ENCODE measurements at places on chromosomes 7 and 10.

GRCh38 chr10:89207181-89207800 lies at the start of gene CH25H:
Gene CH25H (minus strand): TSS chr10:89207317. CDS start chr10:89207292, 25 bp downstream.
- peak within 1 kb of the TSS; percentile 43 for H3K27ac ChIP-seq
- peak; percentile 40 for DNase-seq
- peaks cover 13% of the 10 kb centered on the region for H3K4me1 ChIP-seq
- H3K27me3 ChIP-seq = peaks cover 67% of the 10 kb centered on the region
- no peaks in the 10 kb centered on the region for H3K36me3 ChIP-seq
- H3K4me3 ChIP-seq = peak within 1 kb of the TSS; percentile 49

DNA sequence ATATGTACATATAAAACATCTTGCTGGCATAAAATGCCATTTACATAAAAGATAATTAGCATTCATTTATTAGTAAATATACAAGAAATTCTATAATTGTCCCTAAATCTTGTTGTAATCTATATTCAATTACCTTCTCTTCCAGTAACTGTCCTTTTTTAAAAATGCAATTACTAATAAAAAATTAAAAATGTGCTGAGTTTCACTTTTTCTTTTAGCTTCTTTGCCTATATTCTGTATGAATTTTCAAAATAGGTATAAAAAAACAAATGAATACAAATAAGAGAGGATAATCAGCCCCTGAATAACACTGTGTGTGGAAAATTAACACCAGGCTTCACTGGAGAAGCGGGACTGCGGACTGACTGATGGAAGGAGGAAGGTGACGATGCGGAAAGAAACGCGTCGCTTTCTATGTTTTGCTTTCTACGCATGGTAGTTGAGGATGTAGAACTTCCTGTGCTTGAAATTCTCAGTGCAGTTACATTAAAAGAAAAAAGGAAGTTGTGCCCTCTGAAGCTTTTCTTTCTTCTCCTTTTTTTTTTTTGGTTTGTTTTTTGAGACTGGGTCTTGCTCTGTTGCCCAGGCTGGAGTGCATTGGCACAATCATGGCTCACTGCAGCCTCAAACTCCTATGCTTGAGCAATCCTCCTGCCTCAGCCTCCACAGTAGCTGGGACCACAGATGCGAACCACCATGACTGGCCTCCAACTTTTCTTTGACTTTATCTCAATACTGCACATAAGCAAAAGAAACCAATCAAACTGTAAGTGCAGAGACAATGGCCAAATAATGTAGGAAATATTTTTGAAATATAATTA lies 7.4 kb upstream of the ZMYND11 start:
- H3K36me3 ChIP-seq = no peaks in the 10 kb centered on the region
- H3K4me3 ChIP-seq = no peak overlapping the region
- H3K27me3 ChIP-seq = no peaks in the 10 kb centered on the region
- DNase-seq = no peak
- no peak overlapping the region for H3K27ac ChIP-seq
- H3K4me1 ChIP-seq = no peaks in the 10 kb centered on the region

GRCh38 chr10:103910442-103911012 lies 7.5 kb downstream of the STN1 start:
- DNase-seq = no peak
- no peaks in the 10 kb centered on the region for H3K27me3 ChIP-seq
- peaks cover 3% of the 10 kb centered on the region for H3K4me1 ChIP-seq
- H3K27ac ChIP-seq = no peak overlapping the region
- no peak overlapping the region for H3K4me3 ChIP-seq

GRCh38 chr10:130550952-130551674 lies 414.9 kb downstream of the GLRX3 start:
- H3K4me3 ChIP-seq = no peak overlapping the region
- H3K36me3 ChIP-seq = no peaks in the 10 kb centered on the region
- no peaks in the 10 kb centered on the region for H3K27me3 ChIP-seq
- DNase-seq = no peak
- H3K4me1 ChIP-seq = no peaks in the 10 kb centered on the region

DNA sequence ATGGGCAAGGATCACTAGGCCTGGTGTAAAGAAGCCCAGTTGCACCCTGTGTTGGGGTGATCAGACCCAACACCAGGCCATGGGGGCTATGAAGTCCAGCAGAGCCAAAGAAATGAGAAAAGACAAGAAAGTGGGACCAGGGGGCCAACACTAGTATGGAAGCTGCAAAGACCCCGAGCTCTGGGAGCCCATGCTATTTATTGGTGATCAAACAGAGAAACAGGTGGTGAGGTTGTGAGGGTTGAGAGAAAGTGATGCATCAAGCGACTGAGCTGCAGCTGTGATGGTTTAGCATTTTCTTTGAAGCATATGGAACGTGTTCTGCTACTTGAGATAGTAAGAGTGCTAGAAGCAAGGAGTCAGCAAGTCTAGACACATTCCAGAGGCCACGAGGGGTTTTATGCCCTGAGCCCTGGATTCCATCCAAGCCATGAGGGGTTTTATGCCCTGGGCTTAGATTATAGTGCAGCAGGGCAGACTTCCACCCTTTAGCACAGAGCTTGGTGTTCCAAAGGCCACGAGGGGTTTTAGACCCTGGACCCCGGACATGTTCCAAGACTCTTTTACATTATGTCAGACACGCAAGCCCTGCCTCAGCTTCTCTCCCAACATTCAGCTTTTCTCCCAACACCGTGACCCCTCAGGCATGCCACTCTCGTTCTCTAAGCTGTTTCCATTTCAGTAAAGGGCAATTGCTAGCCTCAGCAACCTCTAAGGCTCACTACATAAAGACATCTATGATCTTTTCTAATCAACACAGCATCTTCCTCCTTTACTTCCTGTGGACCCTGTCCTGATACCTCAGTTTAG lies 43.1 kb upstream of the GPAM start:
- no peak for DNase-seq
- no peaks in the 10 kb centered on the region for H3K36me3 ChIP-seq
- no peak overlapping the region for H3K27ac ChIP-seq
- H3K4me3 ChIP-seq = no peak overlapping the region
- H3K4me1 ChIP-seq = peaks cover 4% of the 10 kb centered on the region
- no peaks in the 10 kb centered on the region for H3K27me3 ChIP-seq

GRCh38 chr7:148664324-148664723 lies 34.4 kb upstream of the CUL1 start:
- H3K27me3 ChIP-seq = peaks cover 2% of the 10 kb centered on the region
- H3K36me3 ChIP-seq = no peaks in the 10 kb centered on the region
- no peak overlapping the region for H3K4me3 ChIP-seq
- H3K4me1 ChIP-seq = no peaks in the 10 kb centered on the region

DNA sequence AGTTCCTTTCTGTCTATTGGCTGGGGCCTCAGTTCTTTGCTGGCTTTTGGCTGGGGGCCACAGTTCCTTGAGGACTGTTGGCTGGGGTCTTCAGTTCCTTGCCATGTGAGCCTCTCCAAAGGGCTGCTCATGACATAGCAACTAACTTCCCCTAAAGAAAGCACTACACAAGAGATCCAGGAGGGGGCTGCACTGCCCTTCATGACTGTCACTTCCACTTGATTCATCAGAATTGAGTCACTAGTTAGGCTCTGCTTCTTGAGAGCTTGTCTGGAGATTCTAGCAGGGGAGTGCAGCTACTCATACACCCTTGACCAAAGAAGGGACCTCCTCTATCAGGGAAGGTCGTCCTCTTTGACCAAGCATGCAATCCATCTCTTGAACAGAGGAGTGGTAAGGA lies 38.0 kb upstream of the MKX start:
- no peak overlapping the region for H3K27ac ChIP-seq
- H3K36me3 ChIP-seq = no peaks in the 10 kb centered on the region
- H3K27me3 ChIP-seq = no peaks in the 10 kb centered on the region
- no peak for DNase-seq
- H3K4me3 ChIP-seq = no peak overlapping the region
- no peaks in the 10 kb centered on the region for H3K4me1 ChIP-seq

DNA sequence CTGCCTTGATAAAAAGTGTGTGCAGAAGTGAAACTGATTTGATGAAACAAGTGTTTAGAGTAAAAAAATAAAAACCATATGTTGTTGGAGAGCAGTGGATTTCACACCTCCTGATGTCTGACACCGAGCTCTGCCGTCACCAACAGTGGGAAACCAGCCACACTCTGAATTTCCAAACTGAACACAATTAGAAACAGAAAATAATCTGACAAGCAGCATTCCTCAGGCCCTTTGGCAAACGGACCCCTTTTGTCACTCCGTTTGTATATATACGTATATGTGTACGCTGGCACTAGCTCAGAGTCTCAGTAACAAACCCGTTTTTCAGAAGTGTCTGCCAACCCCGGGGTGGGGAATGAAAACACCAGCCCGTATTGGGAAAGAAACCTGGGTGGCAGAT lies 32.4 kb downstream of the TACC2 start:
- H3K4me3 ChIP-seq = no peak overlapping the region
- peaks cover 15% of the 10 kb centered on the region for H3K4me1 ChIP-seq
- peak overlapping the region; percentile 26 for H3K27ac ChIP-seq
- H3K27me3 ChIP-seq = no peaks in the 10 kb centered on the region
- DNase-seq = peak; percentile 26

GRCh38 chr10:102779680-102780526 lies 36.2 kb downstream of the WBP1L start:
- peaks cover 4% of the 10 kb centered on the region for H3K36me3 ChIP-seq
- H3K4me1 ChIP-seq = peaks cover 45% of the 10 kb centered on the region
- no peak overlapping the region for H3K4me3 ChIP-seq
- no peaks in the 10 kb centered on the region for H3K27me3 ChIP-seq

GRCh38 chr7:193481-194251 lies 1.3 kb downstream of the FAM20C start:
- peaks cover 51% of the 10 kb centered on the region for H3K4me1 ChIP-seq
- no peaks in the 10 kb centered on the region for H3K27me3 ChIP-seq
- peak overlapping the region; percentile 99 for H3K4me3 ChIP-seq
- DNase-seq = peak; percentile 44
- H3K27ac ChIP-seq = peak overlapping the region; percentile 83

DNA sequence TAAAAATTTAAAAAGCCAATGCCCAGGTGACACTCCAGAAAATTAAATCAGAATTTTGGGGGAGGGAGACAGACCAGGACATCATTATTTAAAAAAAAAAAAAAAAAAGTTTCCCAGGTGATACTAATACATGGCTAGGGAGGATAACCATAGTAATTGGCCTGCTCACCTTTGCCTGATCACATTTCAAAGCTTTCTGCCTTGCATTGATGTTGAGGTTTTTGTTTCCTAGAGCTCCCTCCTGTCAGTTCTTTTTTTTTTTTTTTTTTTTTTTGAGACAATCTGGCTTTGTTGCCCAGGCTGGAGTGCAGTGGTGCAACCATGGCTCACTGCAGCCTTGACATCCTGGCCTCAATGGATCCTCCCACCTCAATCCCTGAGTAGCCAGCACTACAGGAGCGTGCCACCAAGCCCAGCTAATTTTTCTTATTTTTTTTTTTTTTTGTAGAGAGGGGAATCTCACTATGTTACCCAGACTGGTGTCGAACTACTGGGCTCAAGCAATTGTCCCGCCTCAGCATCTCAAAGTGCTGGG lies 38.1 kb downstream of the CPED1 start:
- no peak for DNase-seq
- H3K27me3 ChIP-seq = no peaks in the 10 kb centered on the region
- H3K4me3 ChIP-seq = no peak overlapping the region
- no peaks in the 10 kb centered on the region for H3K36me3 ChIP-seq
- peaks cover 5% of the 10 kb centered on the region for H3K4me1 ChIP-seq

DNA sequence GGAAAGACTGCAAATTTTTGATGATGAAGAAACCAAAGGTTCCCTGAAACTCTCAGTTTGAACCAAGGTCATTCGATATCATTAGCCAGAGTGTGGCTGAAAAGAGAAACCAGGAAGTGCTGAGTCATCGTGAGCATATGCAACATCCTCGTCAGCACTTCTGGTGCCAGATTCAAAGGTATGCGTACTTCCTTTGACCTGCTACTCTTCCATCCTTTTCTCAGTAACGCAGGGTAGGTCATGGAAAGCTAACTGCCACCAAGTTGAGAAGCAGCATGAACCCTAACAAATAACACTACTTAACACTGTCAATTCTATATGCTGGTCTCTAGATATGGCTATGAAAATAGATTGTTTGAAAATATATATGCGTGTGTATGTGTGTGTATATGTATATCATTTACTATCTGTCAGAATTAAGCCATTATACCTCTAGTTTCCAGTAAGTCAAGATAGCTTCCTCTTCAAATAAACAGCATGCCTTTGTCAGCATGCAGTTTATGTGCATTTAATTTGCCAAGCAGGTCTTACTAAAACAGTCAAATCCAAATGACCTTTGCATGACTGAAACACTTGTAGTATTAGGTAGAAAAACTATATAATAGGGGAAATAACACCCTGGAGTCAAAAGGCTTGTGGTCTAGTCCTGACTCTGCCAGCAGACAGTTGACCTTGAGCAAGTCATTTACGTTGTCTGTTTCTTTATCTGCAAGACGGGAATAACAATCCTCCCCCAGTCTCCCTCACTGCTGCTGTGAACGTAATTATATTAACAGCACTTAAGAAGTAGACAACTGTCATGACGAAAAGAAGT lies 26.4 kb downstream of the CDK6 start:
- H3K27ac ChIP-seq = peak overlapping the region; percentile 94
- H3K4me1 ChIP-seq = peaks cover 10% of the 10 kb centered on the region
- H3K4me3 ChIP-seq = no peak overlapping the region
- H3K27me3 ChIP-seq = no peaks in the 10 kb centered on the region

- no peaks in the 10 kb centered on the region for H3K4me1 ChIP-seq
- H3K27me3 ChIP-seq = no peaks in the 10 kb centered on the region
- H3K4me3 ChIP-seq = no peak overlapping the region
- no peak for DNase-seq
Measured at GRCh38 chr10:49272251-49273081, 26.5 kb upstream of the C10orf71 start.
